ENCODE measurements at places on chromosomes 5 and 9. TPM values are rescaled to one million over a fixed set of nuclear protein-coding genes. Genes with fewer than 3 reads are reported as not detected.

DNA sequence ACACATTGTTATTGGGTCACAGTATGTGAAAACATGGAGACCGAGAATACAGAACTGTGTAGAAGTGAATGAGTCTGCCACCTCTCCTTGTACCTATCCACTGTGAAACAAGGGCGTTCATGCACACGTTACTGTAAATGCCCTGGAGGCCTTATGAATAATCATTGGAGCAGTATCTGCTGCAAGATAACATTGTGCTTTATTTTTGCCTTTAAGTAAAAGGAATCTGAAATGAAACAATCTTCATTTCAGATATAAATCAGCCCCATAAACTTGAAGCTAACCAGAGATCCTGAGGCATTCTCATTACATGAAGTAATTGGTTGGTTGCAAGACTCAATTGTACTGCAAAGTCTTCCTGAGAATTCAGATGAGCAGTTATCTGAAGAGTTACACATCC is 419.6 kb downstream of the KDM4C start:
- DNase-seq: no peak

DNA sequence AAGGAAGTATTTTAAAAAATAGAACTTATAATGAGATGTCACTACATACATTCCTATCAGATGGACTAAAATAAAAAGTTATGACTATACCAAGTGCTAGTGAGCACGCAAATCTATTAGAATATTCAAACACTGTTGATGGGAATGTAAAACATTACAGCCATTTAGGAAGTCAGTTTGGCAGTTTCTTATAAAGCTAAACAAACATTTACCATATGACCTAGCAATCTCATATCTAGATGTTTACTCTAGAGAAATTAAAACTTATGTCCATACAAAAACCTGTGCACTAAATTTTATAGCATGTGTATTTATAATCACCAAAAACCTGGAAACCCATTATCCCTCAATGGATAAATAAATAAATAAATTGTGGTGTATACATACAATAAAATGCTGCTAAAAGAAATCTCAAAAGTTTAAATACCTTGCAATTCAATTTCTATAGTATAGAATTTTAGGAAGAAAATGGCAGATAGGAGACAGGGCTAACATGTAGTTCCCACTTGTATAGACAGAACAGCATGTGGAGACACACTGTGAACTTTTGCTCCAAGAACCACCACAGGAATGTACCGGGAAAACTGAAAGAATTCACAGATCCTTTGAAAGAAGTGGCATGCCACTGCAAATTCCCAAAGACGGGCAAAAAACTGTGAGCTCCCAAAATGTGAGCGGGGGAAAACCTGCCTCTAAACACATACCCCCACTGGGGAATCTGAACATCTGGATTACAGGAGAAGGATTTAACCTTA is 174.6 kb upstream of the SPEF2 start:
- DNase-seq: peak; percentile 10

GRCh38 chr9:108153416-108153815 is 663.8 kb upstream of the KLF4 start:
- DNase-seq: no peak

GRCh38 chr5:140216478-140217074 is 41.6 kb downstream of the CYSTM1 start:
- no peak for DNase-seq

GRCh38 chr9:70979966-70980365 is 141.5 kb downstream of the TRPM3 start:
- no peak for DNase-seq

GRCh38 chr5:32465076-32465475 is 20.5 kb upstream of the ZFR start:
- DNase-seq: no peak

GRCh38 chr5:147407094-147407681 is 102.7 kb downstream of the DPYSL3 start:
- peak; percentile 78 for DNase-seq

- DNase-seq: no peak
These were observed 38.9 kb downstream of the ZNF608 start for GRCh38 chr5:124707520-124707919.

DNA sequence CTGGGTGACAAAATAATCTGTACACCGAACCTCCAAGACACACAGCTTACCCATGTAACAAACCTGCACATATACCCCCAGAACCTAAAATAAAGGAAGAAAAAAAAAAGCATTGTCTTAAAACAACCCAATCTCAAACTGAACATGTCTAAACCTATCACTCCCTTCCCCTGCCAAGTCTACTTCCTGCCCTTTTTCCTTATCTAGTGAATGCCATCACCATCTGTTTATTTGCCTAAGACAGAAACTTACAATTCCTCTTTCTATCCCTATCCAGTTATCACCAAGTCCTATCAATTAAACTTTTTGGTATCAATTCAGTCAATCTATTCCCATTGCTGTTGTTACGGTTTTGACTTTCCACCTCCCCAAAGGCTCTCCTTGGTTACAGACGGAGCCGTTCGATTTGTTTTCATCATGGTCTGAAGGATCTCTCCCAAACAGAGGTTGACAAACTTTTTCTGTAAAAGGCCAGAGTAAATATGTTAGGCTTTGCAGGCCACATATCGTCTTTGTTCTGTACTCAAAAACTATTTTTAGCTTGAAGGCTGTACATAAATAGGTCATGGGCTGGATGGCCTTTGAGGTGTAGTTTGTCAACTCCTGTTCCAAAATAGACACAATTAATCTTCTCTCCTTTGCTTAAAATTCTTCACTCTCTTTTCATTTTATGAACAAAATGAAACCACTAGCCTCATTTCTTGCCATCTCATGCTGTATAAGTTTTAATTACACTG is 12.1 kb downstream of the NOL8 start:
- no peak for DNase-seq

- no peak for DNase-seq
These were observed 456.4 kb downstream of the PDE4D start for GRCh38 chr5:59437176-59437575.

DNA sequence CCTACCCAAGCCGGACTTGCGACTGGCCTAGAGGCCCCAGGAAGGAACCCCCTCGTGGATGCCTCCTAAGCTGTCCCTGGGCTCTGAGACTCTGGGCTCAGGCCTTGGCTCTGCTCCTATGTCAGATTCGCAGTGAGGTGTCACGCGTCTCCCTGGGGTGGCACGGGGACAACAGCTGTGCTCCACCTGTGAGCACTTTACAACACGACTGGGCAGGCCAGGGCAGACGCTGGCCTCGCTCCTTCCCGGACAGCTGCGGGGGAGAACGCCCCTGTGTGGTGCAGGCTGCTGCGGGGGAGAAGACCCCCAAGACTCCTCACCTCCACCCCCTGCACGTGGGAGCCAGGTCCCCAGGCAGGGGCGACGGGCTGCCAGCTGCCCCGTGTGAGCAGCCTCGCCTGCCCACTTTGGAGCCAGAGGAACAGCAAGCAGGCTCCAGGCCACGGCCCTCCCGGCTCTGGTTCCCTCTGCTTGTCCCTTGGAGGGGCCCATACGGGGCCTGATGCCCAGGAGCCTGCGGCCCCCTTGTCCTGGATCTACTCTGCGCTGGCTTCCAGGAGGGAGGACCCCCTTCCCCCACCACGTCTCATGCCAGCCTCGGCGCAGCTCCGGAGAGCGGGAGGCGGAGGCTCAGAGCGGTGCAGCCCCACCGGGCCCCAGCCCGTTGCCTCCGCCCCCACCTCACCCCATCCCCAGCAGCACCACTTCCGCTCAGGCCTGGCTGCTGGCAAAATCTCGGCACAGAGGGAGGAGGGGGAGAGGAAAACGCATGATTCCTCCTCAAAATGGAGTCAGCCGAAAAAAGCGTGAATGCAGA is 36.0 kb downstream of the SARDH start:
- DNase-seq: no peak

GRCh38 chr9:20043035-20043434 is 254.2 kb upstream of the SLC24A2 start:
- DNase-seq: no peak

DNA sequence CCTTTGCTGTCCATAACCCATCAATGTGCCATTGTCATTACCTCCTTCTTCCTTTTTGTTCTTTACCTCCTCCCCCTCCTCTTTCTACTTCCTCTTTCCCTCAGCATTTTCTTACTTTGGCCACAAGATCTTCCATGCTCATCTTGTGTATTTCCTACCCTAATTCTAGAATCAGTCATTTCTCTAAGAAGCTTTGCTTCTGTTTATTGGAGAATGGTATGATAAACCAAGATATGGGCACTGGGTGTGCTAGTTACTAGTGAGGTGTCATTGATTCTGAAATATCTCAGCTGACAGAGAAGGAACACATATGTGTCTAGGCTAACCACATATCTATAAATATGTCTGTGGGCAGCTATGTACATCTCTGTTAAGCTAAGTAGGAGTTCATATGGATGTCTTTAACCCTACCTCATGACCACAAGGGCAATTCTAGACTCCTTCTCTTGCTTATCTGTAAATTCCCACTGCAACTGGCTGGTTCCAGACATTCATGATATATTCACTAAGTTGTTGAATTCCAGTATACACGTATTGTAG is 2051.3 kb upstream of the CDH9 start:
- no peak for DNase-seq

GRCh38 chr5:88883836-88884607 is 1.0 kb upstream of the MEF2C start:
- DNase-seq: peak; percentile 88

- no peak for DNase-seq
These were observed 203.6 kb downstream of the SPATA31D1 start for GRCh38 chr9:82192211-82192610.

GRCh38 chr5:34699155-34700077 is 43.3 kb downstream of the RAI14 start:
- DNase-seq: no peak

DNA sequence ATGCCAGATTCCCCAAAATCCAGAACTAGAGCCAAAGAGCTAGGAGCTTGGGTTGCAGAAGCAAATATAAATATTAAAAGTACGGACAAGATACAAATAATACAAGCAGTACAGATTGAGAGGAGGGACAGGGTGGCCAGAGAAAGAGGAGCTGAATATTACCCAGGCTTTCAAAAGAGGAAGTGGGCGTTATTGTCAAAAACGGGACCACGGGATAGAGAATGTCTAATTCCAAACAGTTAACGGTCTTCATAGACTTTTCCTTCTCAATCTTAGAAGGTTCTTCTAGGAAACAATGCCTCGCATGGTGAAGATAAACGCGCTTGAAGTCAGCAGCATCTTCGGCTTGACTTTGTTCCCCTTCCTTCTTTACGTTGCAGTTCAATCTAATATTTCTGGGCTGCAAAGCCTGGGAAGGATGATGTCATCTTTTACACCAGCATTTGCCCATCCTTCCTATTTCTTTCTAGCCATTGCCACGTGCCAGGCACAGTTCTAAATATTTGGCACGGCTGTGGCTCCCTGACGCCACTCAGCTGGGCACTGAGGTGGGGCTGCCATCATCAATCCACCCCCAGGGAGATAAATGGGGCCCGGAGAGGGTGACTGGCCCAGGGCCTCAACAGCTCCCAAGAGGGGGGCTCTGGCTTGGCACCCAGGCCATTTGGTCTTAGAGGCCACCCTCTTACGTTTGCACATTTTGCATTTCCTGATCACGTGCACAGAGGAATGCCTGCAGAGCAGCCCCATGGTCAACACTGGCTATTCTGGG is 16.3 kb upstream of the OLFM1 start:
- DNase-seq: no peak

Gene SOHLH1
- not detected for total RNA-seq

Gene ALDH1A1
- total RNA-seq: not detected

Gene GAS1
- 0.60 TPM for total RNA-seq

Gene C9orf50
- total RNA-seq: not detected

All from RPMI7951 (cell line).